Esophagus squamous epithelium (tissue), 5 donors: ENCODE measurements at places on chromosomes 7 and 10.
A peak's percentile ranks its signal among the peaks of the same experiment; 100 is the strongest.

- H3K36me3 ChIP-seq: no peaks in the 10 kb centered on the region
- H3K4me3 ChIP-seq: no peak overlapping the region
- H3K27me3 ChIP-seq: no peaks in the 10 kb centered on the region
- peak overlapping the region; percentile 32 for H3K27ac ChIP-seq
These were observed 34.2 kb downstream of the PARD3 start for GRCh38 chr10:34780818-34781380.

GRCh38 chr10:68925489-68925888 lies 24.4 kb downstream of the DDX50 start:
- H3K4me3 ChIP-seq: no peak overlapping the region
- H3K27ac ChIP-seq: no peak overlapping the region
- H3K4me1 ChIP-seq: no peaks in the 10 kb centered on the region
- peaks cover 2% of the 10 kb centered on the region for H3K36me3 ChIP-seq
- H3K27me3 ChIP-seq: no peaks in the 10 kb centered on the region
- no peak for DNase-seq

DNA sequence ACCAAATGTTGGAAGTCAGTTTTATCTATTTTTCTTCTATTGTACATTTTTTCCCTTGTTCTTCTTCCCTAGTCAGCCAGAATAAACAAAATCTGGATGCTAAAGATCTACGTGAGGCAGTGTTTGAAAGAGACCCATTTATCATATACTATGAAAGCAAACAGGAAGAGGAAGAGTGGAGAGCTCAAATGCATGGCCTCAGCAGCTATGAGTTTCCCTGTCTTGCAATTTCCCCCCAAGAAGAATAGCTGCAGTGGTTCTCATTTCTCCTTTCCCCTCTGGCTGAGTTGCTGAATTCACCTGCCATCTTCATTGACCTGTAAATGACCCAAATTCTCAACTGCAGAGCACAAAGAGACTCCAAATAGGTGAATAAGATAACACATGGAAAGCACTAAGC lies 347.1 kb upstream of the NRP1 start:
- H3K27ac ChIP-seq: no peak overlapping the region
- H3K27me3 ChIP-seq: no peaks in the 10 kb centered on the region
- DNase-seq: no peak
- no peaks in the 10 kb centered on the region for H3K4me1 ChIP-seq
- H3K4me3 ChIP-seq: no peak overlapping the region

- no peaks in the 10 kb centered on the region for H3K36me3 ChIP-seq
- no peak overlapping the region for H3K4me3 ChIP-seq
- DNase-seq: no peak
- no peaks in the 10 kb centered on the region for H3K27me3 ChIP-seq
- no peak overlapping the region for H3K27ac ChIP-seq
These were observed 239.2 kb downstream of the PARD3 start for GRCh38 chr10:34575882-34576281.

GRCh38 chr10:13102002-13102794 lies 2.2 kb downstream of the OPTN start:
- peak overlapping the region; percentile 88 for H3K4me3 ChIP-seq
- peaks cover 14% of the 10 kb centered on the region for H3K4me1 ChIP-seq
- no peaks in the 10 kb centered on the region for H3K36me3 ChIP-seq
- no peaks in the 10 kb centered on the region for H3K27me3 ChIP-seq

DNA sequence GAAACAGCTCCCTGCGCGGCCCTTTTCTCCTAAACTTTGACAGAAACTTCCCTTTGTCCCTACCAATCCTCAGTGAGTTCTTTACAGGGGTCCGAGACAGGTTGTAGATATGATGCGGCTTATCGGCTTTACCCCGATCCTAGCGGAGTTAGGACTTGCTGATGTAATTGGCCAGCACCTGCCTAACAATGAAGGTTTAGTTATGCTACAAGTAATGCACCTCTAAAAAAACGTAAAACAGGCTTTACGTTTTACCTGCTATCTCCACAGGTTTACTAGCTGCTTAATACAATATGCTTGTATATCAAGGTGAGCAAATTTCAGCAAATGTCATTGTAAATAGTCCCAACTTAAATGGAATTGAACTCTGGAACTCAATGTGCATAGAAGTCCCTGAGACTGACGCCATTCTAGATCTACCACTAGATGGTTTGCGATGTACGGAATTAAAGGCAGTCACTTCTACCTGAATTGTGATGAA lies 697 bp upstream of the SNX13 start:
- peak overlapping the region; percentile 97 for H3K4me3 ChIP-seq
- peak overlapping the region; percentile 97 for H3K27ac ChIP-seq
- no peaks in the 10 kb centered on the region for H3K36me3 ChIP-seq
- no peaks in the 10 kb centered on the region for H3K27me3 ChIP-seq
- no peak for DNase-seq
- H3K4me1 ChIP-seq: peaks cover 4% of the 10 kb centered on the region

GRCh38 chr10:119700321-119700954 lies 25.4 kb upstream of the INPP5F start:
- H3K4me3 ChIP-seq: no peak overlapping the region
- H3K27me3 ChIP-seq: no peaks in the 10 kb centered on the region
- H3K4me1 ChIP-seq: no peaks in the 10 kb centered on the region

DNA sequence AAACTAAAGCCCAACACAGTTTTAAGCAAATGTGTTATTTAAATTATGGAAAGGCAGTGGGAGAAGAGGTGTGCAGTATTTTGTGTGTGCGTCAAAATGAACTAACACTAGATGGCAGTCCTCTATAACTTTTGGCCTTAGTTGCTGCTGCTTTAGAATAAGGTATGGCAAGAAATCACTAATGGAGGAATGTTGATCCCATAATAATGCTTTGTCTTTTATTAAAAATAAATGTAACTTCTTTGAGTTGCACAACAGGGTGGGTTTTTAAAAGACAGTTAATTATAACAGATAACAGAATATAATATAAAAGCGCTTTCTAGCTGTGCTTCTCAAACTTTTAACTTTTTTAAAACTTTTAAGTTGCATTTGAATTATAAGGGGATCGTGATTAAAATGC lies 56.4 kb downstream of the BBS9 start:
- no peak overlapping the region for H3K27ac ChIP-seq
- H3K27me3 ChIP-seq: no peaks in the 10 kb centered on the region
- no peaks in the 10 kb centered on the region for H3K36me3 ChIP-seq
- no peaks in the 10 kb centered on the region for H3K4me1 ChIP-seq
- DNase-seq: no peak

GRCh38 chr7:141484907-141485306 lies 66.3 kb upstream of the AGK start:
- DNase-seq: no peak
- H3K27me3 ChIP-seq: peaks cover 4% of the 10 kb centered on the region
- H3K27ac ChIP-seq: no peak overlapping the region
- no peaks in the 10 kb centered on the region for H3K4me1 ChIP-seq

DNA sequence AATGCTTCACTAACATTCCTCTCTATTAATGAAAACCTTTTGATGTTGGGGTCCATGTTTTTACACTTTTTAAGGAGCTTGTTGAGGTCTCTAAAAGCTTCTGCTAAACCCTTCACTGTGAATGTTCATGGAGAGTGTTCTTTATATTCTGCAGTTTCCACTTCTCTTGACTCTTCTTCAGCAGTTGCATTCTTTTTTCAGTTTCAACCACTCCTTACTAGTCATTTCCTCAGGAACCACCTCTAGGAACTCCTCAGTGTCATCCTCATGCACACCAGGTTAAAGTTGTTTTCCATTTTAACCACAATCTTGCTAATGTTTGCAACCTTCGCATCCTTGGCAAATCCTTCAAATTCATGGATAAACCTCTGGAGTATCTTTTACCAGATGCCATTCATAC lies 821.6 kb downstream of the ANKRD7 start:
- no peak for DNase-seq
- H3K27ac ChIP-seq: no peak overlapping the region
- H3K4me1 ChIP-seq: no peaks in the 10 kb centered on the region
- H3K4me3 ChIP-seq: no peak overlapping the region
- H3K27me3 ChIP-seq: no peaks in the 10 kb centered on the region
- H3K36me3 ChIP-seq: no peaks in the 10 kb centered on the region

DNA sequence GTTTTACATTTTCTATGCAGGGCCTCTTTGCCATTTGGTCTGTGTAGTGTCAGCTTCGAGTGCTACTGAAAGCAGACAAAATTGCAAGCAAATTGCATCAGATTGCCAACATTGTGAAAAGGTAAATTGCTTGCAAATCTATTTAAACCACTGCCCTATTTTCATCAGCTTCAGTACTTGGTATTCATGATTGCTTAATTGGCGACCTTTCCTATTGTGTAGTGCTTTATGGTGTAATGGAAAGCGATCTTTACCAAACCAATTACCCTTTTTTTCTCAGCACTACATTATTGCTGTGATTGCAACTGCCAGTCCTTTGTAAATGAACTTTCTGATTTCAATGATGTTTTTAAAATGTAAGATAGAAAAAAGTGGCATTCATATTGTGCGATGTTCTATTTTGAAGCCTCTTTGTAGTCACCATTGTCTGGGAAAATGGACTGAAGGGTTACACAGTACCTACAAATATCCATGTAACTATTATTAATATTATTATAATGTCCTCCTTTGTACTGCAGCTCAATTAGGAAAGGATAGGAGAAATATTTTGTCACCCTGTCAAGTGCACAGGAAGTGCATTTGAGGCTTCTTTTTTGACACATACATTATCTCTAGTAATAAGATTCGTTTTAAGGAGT lies 177.7 kb upstream of the SP8 start:
- no peak overlapping the region for H3K27ac ChIP-seq
- no peaks in the 10 kb centered on the region for H3K4me1 ChIP-seq
- no peaks in the 10 kb centered on the region for H3K27me3 ChIP-seq

DNA sequence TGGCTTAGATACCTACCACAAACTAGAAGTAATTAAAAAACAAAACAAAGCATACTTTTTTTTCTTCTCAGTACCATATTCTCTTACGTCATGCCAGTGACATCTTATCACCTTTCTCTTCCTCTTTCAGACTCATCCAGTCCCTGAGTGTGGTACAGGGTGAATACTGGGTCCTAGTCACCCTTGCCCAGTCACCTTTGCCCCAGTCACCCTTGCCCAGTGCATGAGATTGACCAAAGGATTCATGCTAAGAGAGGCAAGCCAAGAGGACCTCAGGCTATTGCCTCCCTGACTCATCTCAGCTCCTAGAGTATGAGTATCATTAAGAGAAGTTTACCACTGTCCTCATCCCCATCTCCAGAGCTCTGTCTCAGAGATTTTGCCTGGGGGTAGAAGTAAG lies 10.0 kb upstream of the TSPAN12 start:
- H3K36me3 ChIP-seq: no peaks in the 10 kb centered on the region
- H3K27ac ChIP-seq: no peak overlapping the region
- no peaks in the 10 kb centered on the region for H3K4me1 ChIP-seq
- no peak overlapping the region for H3K4me3 ChIP-seq

- H3K36me3 ChIP-seq: no peaks in the 10 kb centered on the region
- no peak overlapping the region for H3K27ac ChIP-seq
- no peaks in the 10 kb centered on the region for H3K27me3 ChIP-seq
- H3K4me1 ChIP-seq: no peaks in the 10 kb centered on the region
- no peak for DNase-seq
- H3K4me3 ChIP-seq: no peak overlapping the region
These were observed 153.6 kb downstream of the AOAH start for GRCh38 chr7:36570528-36571189.

- no peak for DNase-seq
- no peaks in the 10 kb centered on the region for H3K4me1 ChIP-seq
- no peak overlapping the region for H3K27ac ChIP-seq
- H3K4me3 ChIP-seq: no peak overlapping the region
- no peaks in the 10 kb centered on the region for H3K36me3 ChIP-seq
These were observed 77.1 kb upstream of the VSTM2A start for GRCh38 chr7:54465095-54465494.

DNA sequence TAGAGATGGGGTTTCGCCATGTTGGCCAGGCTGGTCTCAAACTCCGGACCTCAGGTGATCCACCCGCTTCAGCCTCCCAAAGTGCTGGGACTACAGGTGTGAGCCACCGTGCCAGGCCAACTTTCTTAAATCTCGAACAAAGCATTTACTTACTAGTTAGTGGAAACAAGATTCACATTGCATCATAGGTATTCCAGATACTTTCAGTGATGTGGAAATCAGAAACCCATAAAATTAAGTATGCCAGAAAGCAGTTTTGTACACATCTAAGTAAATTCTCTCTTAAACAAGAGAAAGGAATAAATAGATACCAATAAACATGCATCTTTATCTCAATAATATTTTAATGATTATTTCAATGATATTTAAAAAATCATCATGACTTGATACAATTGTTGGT lies 75.5 kb downstream of the DGKI start:
- no peaks in the 10 kb centered on the region for H3K27me3 ChIP-seq
- H3K36me3 ChIP-seq: no peaks in the 10 kb centered on the region
- H3K27ac ChIP-seq: no peak overlapping the region
- no peak overlapping the region for H3K4me3 ChIP-seq
- DNase-seq: no peak

DNA sequence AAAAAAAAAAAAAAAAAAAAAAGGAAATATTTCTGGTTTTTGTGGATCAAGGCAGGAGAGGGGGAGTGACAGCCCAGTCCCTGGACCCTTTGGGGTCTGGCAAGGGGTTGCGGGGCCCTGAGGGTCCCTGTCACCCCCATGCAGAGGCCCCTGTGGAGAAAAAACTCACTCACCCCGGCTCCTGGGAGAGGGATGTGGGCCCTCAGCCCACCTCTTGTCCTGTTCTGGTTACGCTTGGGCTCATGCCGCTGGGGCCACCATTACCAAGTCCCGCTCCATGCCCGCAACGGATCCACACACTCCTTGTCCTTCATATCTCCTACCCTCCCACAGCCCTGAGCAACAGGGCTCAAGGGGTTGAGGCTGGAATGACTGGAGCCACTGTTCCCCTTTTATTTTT lies 1.0 kb upstream of the TMEM184A start:
- H3K27me3 ChIP-seq: no peaks in the 10 kb centered on the region
- H3K4me1 ChIP-seq: peaks cover 27% of the 10 kb centered on the region
- no peak for DNase-seq
- no peaks in the 10 kb centered on the region for H3K36me3 ChIP-seq
- H3K27ac ChIP-seq: no peak overlapping the region

DNA sequence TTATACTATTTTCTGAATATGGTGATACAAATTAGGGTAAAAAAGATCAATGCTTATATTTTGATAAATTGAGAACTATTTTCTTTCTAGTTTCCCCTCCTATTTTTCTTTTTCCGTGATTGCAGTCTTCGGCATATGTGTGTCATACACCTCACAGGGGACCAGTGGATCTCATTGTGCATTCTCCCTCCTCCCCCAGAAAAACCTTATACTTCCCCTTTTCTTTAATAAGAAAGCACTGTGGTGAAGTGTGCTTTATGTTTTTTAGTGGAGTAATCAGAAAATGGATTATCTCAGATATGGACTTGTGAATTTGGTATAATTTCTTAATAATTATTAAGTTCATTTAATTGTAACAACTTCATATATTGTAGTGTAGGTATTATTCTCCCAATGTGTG lies 72.8 kb downstream of the BICC1 start:
- H3K4me1 ChIP-seq: peaks cover 9% of the 10 kb centered on the region
- no peak overlapping the region for H3K27ac ChIP-seq

DNA sequence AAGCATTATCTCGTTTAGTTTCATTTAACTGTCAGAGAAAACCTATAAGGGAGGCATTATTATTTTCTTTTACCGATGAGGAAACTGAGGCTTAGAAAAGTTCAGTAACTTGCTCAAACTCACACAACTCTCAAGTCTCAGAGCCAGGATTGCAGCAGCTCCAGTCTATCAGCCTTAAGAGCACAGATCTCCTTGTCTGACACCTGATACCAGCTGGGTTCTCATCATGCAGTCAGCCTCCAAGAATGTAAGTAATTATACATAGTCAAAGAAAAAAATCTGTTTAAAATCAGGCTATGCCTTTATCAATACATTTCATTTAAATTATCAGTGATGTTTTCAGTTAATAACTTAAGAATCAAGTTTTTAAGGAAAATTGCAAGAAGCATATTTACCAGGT lies 236.6 kb upstream of the TCF7L2 start:
- no peaks in the 10 kb centered on the region for H3K27me3 ChIP-seq
- H3K4me3 ChIP-seq: no peak overlapping the region
- no peak overlapping the region for H3K27ac ChIP-seq
- no peak for DNase-seq
